AG08395 (cell line): ENCODE measurements at places on chromosomes 11 and 22.

DNA sequence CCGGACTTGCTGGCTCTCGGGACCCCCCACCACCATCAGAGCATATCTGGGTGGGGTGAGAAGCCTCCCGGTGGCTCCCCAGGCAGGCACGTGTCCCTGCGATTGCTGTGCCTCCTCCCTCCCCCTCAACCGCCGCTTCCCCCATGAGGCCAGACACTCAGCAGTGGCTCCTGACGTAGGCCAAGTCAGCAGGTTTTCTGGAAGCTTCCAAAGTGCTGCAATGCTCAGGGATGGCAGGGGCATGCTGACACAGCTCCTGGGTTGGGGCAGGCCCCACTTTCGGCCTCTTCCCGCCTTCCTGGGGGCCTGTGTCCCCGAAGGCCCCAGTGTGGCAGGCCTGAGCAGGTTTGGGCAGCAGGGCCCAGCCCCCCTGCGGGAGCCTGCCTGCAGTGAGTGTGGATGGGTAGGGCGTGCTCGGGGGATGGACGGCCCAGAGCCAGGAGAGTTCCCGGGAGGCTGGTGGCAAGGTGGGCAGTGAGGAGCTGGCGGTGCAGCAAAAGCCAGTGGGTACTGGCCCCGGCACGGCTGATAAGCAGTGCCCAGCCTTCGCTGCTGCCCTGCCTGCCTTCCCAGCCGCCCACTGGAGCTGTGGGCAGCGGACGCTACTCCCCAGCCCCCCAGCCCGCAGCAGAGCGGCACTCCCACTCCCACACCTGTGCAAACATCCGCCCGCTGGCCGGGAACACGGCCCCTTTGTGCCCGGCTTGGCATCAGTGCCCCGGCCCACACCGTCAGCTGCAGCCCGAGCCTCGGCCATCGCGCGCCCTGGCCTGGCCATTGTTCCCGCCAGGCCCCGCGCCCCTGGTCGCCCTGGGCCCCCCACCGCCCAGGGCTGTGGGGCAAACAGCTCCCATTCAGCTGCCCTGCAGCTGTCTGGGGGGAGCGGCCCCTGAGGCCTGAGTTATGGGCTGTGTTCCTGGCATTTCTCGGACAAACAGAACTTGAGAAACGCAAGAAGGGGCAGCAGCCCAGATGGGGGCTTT, 125.0 kb downstream of the KCNQ1OT1 start:
- DNase-seq: no peak

GRCh38 chr11:108944471-108945178, 279.8 kb downstream of the DDX10 start:
- DNase-seq: no peak

GRCh38 chr22:35625763-35626432, 8.8 kb upstream of the MB start:
- no peak for DNase-seq

DNA sequence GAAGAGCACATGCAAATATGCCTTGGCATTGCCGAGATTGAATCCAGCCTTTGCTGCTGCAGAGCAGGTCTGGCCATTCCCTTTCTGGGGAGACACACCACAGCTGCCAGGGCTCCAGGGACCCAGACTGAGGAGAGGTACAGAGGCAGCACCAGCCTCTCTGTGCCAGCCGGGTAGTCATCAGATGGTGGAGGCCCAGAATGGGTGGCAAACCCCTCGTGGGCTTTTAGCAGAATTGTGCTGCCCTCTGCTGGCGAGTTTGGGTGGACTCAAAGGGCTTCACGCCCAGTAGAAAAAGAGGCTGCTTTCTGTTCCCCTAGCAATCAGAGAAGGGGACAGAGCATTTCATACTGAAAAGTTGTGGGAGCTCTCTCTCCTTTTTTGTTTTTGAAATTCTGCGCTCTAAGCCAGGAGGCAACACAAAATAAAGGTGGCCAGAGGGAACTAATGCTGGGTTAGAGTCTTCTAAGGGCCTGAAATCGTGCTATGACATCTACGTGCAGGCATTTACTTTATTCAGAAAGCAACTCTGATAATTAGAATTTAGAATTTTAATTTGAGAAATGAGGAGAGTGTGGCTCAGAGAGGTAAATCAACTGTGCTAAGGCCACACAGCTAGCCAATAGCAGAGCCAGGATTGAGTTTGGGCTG, 158.8 kb upstream of the NAV2 start:
- peak; percentile 70 for DNase-seq

DNA sequence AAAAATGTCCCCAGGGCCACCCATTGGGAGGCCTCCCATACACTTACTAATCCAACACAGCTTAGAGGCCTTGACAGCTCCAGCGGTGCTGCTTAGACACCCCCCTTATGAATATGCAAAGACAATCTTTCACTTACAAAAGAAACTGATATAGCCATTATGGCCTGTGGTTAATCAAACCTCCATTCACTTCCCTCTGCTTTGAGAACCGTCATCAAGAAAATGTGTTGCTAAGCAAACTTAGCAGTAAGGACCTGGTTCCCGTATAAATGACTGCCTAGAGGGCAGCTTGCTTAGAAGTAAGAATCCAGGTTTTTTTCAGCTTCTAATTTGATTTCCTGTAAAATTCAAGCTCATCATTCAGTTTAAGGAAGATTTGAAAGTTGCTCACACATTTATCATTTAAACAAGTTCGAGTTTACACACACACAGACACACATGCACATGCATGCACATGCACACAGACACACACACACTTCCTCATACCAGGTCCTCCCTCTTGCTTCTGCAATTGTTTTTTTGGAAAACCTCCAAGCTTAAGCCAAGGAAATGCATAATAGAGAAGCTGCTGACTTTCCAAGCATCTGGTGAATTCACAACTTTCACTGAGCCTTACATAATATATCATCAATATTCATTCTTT, 137.7 kb upstream of the BLID start:
- no peak for DNase-seq

- no peak for DNase-seq
Observed at GRCh38 chr11:82790723-82791484, 57.2 kb upstream of the FAM181B start.

- no peak for DNase-seq
Observed at GRCh38 chr11:3014057-3014938, 22.2 kb upstream of the NAP1L4 start.

DNA sequence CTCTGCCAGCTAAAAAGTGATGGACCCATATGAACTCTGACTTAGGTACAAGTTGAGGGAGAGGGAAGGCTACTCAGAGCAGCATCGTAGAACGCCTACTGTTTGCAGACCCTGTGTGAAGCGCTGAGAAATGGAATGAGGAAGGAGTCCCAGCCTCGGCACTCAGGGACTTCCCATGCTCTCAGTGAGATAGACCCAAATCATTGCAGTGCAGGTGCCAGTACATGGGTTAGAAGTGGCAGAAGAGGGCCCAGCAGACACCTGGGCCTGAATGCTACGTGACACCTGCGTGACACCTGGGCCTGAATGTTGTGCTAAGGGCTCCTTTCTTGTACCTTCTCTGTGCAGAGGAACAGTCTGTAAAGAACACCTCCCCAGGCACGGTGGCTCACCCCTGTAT, 2.6 kb upstream of the PDGFB start:
- DNase-seq: no peak

DNA sequence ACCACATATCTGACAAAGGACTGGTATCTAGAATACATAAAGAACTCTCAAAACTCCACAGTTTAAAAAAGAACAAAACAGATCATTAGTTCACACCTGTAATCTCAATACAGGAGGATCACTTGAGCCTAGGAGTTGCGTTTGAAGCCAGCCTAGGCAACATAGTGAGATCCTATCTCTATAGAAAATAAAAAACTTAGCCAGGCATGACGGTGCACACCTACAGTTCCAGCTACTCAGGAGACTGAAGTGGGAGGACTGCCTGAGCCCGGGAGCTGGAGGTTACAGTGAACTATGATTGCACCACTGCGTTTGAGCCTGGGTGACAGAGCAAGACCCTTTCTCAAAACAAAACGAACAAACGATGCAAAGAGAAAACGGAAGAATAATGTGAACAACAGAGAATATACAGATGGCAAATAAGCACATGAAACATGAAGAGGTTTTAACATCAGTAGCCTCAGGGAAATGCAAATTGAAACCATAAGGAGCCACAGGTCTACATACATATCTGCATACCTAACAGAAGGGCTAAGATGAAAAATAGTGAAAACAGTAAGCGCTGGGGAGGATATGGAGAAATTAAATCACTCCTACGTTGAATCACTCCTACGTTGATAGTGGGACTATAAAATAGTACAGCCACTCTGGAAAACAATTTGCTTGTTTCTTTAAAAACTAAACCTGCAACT, 70.7 kb downstream of the DGCR2 start:
- DNase-seq: no peak

DNA sequence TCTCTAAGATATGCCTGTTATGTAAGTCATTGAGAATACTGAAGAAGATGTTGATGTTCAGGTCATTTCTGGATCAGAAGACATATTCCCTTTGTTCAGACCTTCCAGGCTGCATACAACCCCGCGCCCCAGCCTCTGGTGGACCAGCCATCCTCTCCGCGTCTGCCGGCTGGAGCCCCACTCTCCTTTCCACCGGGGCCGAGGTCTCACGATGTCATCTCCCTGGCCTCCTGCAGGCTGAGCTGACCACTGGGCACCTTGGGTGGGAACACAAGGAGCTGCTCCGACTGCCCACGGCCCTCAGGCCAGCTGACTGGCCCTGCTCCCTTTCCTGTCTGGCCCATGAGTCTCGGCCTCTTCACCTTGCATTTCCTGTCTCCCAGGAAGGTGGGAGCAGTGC, 124.6 kb downstream of the SHANK2 start:
- DNase-seq: no peak
